ACHN (cell line): ENCODE measurements at places on chromosomes 7 and 10.

- DNase-seq, result peak; percentile 22
These were observed 3.2 kb downstream of the AKR1B15 start for GRCh38 chr7:134552105-134552504.

DNA sequence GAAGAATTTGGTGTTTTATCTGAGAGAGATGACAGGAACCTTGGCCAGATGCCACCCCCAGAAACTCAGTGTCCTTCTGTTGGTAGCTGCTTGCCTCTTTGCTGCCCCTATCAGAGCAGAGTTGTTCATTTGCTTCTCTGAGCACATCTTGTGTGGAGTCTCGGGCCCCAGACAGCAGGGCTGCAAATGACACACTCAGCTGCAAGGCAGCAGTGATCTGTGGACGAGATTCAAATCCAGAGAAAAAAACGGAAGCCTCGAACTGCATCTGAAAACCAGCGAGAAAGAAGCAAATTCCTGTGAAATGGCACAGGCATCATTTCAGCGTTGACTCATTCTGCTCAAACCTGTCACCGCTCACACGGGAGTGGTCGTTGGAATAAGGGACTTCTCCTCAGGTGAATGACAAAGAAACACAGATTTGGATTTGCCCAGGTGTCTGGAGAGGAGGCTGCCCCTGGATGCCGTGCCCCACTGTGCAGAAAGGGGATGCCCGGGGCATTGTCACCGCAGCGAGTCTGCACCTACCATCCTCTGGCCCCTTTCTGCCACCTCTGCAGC is 144.7 kb downstream of the PFKFB3 start:
- peak; percentile 5 for DNase-seq

DNA sequence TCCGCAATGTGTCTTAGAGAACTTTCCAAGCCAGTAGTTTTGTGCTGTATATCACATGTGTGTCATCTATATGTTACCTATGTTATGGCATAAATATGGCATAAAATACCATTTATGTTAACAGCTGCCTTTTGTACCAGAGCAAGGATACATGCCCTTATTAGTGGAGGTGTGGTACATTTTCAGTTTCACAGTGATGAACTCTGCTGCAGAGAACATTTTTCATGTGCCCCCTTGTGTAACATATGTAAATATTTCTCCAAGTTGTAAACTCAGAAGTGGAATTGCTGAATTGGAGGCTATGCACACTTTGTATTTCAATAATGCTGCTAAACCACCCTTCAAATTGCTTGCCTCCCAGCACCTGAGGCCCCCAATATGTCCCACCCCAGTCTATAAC is 31.9 kb upstream of the CRHR2 start:
- no peak for DNase-seq

DNA sequence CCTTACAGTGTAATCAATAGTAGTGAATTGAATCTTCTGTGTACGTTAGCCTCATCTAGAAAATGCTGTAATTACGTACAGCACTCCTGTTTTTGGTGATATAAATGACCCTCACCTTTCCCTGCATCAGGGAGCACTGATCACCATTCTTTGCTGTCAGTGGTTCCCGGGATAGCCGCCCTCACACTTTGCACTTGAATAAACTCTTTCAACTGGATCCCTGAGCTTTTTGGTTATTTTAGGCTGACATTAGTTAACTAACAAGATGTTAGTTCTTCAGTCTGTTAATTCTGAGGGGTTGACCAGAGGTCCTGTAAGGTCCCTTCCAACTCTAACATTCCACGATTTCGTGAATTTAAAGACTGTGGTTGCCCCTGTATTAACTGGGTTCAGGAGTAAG is 23.4 kb upstream of the ZC3HAV1 start:
- DNase-seq, result peak; percentile 32

- DNase-seq, result no peak
These were observed 560 bp downstream of the CPA4 start for GRCh38 chr7:130293521-130293920.

DNA sequence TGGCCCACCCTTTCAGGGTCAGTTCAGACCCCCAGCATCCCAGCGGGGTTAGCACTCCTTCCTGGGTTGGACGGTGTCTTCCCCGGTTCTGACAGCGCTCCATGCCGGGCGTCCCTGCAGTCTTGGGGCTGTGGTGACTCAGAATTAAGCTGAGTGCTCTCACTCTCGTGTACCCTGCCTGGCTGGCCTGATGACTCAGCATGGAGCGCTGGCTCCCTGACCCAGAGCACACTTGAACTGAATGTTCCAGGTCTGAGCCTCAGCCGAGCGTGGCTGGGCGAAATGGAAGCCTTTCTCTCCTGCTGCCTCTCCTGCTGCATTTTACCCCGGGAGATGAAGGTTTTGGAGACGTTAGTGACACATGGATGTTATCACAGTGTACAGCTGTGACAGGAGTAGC is 7.1 kb downstream of the BAG3 start:
- DNase-seq, result peak; percentile 96

DNA sequence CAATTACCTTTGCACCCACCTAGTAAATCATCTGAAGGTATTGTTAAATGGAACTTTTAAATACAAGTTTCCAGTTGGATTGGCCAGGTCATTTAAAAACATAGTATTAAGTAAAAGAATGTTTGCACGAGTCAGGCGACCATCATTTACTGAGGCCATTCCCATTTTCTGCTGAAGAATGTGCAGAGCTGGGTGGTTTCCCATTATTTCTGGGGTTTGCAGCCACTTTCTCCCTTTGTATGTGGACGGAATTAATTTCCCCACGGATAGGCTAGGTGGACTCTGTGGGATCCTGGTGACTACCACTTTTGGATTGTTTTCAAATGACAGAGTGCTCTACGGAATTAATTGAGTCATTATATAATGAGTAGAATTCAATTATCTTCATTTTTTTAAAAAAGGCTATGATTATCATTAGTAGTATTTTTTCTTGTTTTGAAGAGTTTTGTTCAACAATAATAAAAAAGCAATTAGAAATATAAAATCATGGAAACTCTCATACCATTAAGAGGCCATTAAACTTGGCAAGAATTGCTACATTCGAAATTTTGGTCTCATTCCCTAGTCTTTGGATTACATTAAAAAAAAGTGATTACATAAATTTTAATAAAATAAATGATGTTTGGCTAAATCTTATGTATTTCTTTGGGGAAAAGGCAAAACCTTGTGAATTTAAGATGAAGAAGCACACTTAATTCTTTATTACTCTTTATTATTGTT is 120.4 kb upstream of the FZD8 start:
- no peak for DNase-seq

DNA sequence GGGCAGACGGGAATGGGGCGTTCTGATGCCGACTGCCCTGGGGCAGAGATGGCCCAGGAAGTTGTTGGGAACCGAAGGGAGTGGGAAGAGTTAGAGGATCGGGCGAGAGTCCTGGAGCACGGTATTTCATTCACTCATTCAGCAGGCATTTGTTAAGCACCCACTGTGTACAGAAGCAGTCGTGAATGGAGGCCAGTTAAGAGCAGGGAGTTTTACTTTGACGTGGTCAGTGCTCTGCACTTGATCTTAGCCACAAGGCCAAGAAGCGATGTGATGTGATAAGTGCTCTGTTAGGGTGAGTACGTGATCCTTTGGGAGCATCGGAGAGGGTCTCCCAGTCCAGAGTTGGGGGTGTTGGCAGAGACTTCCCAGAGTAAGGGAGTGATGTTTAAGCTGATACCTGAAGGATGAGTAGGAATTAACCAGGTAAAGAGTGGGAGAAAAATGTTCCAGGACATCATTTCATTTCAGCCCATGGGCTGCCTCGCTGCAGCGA is 890 bp downstream of the ZFYVE27 start:
- no peak for DNase-seq

- peak; percentile 71 for DNase-seq
These were observed 2.5 kb upstream of the ACBD5 start for GRCh38 chr10:27242951-27243551.

DNA sequence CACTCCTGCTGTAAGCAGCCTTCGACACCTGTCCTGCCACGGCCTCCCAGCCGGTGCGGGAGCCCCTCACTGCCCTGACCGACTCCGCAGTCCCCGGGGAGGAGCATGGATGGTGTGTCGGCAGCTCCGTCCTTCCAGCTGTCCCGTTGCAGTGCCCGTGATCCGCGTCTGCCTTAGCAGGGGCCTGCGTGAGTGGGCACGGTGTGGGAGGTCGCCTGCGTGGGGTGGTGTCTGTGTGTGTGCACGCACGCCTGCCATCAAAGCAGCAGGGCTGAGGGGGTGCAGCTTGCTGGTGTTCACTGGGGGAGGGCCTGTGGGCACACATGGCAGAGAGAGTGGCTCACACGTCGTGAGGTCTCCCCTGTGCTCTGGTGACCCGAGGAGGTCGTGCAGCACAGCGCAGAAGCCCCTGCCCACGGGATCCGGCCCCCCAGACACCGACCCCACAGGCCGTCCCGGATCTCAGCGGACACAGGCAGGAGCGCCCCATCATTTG is 10.3 kb downstream of the MAFK start:
- DNase-seq, result no peak

GRCh38 chr10:102003541-102003940 is 52.4 kb downstream of the ARMH3 start:
- DNase-seq, result no peak

- DNase-seq, result no peak
These were observed 45.6 kb downstream of the ZNF438 start for GRCh38 chr10:30986053-30986555.

GRCh38 chr7:30788640-30789333 is 17.6 kb downstream of the MINDY4 start:
- no peak for DNase-seq

GRCh38 chr10:75466001-75466400 is 34.6 kb downstream of the LRMDA start:
- no peak for DNase-seq

DNA sequence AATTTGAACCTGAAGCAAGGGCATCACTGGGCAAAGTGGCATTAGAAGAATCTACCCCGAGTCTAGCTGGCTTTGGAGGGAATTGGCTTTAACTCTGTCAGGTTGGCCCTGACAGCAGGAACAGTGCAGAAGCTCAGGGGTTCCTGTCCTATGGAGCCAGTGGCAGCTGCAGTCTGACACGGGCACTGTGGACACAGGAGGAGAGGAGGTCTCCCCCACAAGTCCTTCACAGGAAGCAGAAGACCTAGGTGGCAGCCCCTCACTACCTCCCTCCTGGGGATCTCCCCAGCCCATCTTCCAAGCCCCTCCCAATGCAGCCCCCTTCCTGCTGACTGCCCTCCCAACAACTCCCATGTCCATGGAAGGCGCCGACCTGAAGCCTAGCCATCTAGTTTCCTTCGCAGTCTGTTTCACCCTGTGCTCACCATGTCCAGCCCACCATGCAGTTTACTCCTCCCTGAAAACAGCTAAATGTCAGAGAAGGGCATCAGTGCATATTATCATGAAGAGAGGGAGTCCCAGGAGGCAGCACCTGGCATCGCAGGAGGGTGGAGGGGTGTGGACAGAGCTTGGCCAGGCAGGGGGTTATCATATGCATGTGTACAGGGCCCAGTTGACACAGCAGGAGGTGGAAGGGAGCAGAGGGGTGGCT is 17.9 kb upstream of the GDF10 start:
- no peak for DNase-seq

- no peak for DNase-seq
These were observed 51.1 kb downstream of the DPYSL4 start for GRCh38 chr10:132237871-132238270.

DNA sequence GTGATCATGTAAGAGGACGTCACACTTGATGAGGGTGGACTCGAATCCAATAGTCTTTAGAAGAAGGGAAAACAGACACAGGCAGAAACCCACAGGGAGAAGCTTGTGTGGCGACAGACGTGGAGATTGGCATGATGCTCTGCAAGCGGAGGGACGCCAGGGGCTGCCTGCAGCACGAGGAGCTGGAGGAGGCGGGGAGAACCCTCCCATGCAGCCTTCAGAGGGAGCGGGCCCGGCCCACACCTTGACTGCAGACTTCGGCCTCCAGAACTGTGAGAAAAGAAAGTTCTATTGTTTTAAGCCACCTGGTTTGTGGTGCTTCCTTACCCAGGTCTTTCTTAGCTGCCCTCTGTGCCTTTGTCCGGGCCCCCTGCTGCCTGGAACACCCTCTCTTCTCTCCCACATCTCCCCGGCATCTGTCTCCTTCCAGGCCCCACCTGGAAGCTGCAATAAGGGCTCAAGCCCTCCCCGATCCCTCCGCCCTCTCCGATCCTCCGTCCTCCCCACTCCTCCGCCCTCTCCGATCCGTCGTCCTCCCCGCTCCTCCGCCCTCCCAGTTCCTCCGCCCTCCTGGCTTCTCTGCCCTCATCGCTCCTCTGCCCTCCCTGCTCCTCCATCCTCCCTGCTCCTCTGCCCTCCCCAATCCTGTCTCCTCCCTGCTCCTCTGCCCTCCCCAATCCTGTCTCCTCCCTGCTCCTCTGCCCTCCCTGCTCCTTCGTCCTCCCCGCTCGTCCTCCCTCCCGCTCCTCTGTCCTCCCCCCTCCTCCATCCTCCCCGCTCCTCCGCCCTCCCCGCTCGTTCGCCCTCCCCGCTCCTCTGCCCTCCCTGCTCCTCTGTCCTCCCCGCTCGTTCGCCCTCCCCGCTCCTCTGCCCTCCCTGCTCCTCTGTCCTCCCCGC is 17.4 kb upstream of the PRKAG2 start:
- DNase-seq, result no peak

DNA sequence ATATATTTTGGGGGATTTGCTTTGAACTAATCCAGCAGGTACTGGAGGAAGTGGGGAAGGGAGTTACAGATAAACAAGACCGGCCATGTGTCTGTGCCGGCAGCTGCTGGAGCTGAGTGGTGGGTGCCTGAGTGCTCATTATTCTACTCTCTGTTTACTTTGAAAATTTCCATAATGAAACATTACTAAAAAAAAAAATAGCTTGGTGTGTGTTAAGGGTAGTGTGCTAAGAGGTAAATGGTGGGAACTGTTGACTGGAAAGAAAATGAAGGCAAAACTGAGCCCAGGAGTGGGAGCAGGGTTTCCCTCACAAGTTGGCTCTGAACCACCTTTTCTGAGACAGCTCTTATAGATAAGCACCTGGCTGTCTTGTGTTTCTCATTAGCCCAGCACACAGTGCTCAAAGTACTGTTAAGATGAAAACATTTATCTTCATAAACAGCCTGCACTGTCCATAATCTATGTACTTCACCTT is 50.6 kb downstream of the PARD3 start:
- DNase-seq, result no peak

DNA sequence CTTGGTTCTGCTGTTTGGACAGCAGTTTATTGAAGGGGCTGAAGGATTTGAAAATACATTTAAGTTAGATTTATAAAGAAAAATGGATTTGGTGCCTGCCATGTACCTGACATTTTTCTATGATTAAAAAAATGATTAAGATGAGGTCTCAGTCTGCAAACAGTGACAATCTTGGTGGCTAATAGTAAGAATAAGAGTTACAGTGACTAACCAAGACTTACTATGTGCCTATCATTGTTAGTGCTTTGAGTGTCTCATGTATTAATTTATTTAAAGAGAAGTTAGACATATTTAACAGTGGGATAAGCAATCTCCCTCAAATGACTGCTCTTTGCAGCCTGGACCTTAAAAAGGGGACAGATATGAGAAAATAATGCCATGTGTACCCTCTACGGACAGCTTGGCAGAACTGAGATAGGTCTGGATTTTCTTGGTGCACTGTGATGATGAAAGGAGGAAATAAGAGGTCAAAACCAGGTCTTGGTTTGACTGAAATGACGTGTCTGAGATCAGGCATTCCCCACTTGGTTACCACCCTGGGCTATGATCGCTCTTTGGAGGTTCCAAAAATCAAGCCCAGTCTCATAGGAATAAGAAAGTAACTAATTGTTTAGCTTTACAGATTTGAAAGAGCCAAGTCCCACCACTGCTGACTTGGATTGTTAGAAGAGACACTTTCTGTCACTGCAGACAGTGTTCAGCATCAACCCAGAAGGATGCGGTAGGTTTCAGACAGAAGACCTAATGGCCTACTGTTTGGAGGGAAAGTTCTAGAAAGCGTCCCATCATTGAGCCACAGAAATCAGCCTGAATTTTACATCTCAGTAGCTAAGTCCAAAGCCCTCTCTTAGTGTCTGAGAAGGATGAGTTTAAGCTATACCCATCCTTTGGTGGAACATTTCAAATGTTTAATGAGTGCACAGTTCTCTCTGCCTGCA is 2.1 kb downstream of the CASP7 start:
- DNase-seq, result no peak
